A549 (cell line): ENCODE measurements at places on chromosomes 1 and 21.

- DNase-seq = peak; percentile 72
These were observed 11.7 kb upstream of the BNIPL start for GRCh38 chr1:151024540-151025146.

DNA sequence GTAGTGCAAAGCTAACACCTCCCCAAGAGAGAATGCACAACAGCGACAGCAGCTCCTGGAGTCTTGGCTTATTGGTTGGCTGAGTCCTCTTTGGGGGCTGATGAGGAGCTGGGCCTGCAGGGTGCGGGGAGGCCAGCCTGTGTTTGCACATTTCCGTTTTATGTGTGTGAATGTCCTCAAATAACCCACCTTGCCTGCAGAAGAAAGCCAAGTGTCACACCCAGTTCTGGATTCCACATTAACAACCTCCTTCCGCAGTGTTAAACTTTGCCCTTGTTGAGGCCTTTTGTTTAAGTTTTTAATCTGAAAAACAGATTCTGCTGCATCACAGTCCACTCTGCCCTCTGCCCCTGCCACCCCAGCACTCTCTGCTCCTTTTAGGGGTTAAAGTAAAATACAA lies 274.5 kb downstream of the TM2D1 start:
- DNase-seq = peak; percentile 92

- DNase-seq = no peak
These were observed 467.5 kb upstream of the CXADR start for GRCh38 chr21:17045214-17045853.

DNA sequence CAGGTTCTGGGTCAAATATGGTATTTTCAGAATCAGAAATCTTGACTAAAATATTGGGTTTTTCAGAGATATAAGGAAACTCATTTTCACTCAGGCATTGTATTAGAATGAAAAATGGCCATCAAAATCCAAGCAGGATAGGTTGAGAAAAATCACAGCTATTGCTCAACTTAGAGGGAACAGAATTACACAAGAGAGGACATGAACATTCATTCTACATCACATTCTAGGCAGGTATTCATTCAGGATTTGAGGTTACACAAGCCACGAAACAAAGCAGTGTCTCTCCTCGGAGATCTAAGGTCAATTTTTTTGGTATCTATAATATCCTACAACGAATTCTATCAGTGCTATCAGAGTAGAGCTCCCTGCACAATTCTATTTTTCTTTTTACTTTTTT lies 163.6 kb upstream of the HP1BP3 start:
- no peak for DNase-seq

- no peak for DNase-seq
These were observed 23.3 kb upstream of the RXRG start for GRCh38 chr1:165468253-165468652.

- no peak for DNase-seq
These were observed 349.1 kb downstream of the SETD4 start for GRCh38 chr21:35711213-35711612.

GRCh38 chr1:15946571-15947381 lies 29.1 kb downstream of the ZBTB17 start:
- DNase-seq = no peak

- no peak for DNase-seq
These were observed 33.2 kb downstream of the TRAF5 start for GRCh38 chr1:211359876-211360275.

DNA sequence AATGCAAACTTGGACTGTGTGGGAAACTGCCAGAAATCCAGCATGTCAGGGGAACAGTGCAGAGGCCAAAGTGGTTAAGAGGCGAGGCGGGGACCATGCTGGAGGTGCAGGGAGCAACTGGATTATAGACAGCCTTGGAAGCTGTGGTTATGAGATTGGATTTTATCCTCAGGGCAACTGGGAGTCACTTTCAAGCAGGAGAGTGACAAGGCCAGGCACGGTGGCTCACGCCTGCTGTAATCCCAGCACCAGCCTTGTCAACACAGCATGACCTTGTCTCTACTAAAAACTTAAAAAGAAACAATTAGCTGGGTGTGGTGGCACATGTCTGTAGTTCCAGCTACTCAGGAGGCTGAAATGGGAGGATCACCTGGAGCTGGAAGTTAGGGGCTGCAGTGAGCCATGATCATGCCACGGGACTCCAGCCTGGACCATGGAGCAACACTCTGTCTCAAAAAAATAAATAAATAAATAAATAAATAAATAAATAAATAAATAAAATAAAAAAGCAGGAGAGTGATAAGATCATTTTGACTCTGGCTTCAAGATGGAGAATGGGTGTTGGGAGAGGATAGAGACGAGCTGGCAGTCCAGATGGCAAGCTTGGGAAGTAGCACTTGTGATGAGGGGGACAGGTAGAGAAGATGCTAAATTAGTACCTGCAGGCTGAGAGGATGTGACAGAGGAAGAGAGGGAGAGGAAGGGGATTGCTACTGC lies 3.5 kb downstream of the HAPLN2 start:
- no peak for DNase-seq

DNA sequence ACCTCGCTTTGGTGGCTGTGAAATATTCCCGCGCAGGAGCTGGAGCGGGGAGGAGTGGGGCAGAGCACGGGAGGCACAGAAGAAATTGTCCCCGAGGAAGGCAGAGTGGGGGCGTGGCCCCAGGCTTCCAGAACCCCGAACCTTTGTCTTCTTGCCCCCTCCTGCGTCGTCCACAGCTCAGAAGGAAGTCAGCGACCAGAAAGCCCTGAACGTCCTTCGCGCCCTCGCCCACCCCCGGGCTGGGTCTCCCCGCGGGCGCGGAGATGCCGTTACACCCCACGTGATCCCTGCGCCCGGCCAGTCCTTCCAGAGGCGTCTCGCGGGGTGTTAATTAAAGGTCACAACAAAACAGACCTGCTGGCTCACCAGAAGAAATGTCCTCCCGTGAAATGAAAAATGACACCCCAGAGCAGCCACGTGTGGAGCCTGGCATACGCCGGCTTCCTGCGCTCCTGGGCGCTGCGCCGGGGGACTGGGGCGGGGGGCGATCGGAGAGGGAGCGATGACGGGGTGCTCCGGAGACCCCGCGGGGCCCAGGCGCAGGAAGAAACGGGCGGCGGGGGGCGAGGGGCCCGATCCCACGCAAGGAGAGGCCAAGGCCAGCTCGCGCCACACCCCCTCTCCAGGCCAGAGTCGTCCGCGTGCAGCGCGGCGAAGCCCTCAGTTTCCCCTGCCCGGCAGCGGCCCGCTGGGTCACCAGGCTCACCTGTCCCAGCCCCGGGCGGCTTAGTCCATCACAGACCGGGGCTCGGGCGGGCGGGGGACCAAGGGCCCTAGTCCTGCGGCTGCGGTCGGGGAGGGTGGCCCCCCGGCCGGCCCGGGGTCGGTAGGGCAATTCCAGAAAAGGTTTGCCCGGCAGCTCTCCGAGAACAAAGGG lies 995 bp upstream of the KIF26B start:
- DNase-seq = peak; percentile 46

DNA sequence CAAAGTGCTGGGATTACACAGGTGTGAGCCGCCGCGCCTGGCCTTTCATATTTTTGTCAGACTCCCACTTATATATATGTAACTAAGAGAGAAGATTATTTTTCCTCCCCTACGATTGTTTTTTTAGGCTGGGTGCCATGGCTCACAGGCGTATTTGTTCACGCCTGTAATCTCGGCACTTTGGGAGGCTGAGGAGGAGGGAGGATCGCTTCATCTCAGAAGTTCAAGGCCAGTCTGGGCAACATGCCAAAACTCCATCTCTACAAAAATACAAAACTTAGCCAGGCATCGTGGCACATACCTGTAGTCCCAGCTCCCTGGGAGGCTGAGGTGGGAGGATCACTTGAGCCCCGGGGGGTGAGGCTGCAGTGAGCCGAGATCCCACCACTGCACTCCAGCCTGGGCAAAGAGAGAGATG lies 23.9 kb upstream of the ITLN2 start:
- DNase-seq = peak; percentile 44

GRCh38 chr1:8845104-8846097 lies 28.0 kb upstream of the RERE start:
- DNase-seq = no peak

DNA sequence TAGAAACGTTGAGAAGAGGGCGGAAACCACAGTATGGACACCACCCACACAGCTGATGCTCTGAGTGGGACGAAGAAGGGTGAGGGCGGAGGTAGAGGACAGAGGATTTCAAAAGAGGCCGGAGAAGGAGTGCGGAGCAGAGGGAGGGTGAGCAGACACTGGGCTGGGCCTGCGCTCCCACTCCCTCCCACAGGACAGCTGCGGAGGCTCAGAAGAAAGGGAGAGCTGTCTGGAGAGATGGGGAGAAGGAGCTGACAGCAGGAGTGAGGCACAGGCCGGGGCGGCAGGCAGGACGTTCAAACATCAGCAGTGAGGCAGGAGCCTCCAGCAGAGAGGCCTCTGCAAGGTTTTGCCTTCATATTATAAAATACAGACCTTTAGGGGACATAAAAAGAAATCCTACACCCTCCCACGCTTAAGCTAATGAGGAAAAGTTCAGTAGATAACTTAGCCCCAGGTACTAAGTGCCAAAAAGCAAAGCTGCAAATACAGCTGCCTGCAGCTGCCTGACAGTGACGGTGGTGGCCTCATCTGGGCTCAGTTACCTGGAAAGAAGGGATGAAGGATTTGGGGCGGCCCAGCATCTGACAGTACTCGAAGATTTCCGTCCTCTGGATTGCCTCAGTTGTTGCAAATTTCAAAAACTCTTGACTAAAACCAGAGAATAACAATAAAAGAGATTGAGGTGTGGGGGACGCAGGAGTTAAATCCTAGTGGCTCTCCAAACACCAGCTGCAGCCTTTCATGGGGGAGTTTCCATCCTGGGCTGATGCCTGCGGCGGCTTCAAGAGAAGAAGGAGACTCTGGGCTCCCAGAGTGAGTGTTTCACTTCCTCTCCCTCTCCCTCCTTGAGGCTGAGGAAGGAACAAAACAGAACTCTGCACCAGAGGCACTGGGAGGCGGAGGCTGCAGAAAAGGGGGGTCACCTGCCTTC lies 25.6 kb downstream of the SEC16B start:
- DNase-seq = no peak

- DNase-seq = no peak
These were observed 117.2 kb downstream of the SLC25A24 start for GRCh38 chr1:108082738-108083562.

GRCh38 chr1:37042506-37042905 lies 8.2 kb upstream of the GRIK3 start:
- no peak for DNase-seq

- no peak for DNase-seq
These were observed 462.1 kb downstream of the LMO4 start for GRCh38 chr1:87790756-87791155.

DNA sequence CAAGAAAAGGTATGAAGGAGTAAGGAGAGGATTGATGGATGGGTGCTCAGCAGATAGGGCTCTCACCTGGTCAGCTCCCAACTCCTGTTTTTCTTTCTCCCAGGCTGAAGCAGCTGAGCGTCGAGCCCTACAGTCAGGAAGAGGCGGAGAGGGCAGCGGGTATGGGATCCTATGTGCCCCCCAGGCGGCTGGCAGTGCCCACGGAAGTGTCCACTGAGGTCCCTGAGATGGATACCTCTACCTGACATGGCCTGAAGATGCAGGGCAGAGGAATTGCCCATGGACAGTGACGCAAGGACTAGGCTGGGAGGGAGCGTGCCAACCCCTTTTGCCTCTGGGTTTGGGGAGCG lies 739 bp downstream of the ZNF593 start:
- no peak for DNase-seq

DNA sequence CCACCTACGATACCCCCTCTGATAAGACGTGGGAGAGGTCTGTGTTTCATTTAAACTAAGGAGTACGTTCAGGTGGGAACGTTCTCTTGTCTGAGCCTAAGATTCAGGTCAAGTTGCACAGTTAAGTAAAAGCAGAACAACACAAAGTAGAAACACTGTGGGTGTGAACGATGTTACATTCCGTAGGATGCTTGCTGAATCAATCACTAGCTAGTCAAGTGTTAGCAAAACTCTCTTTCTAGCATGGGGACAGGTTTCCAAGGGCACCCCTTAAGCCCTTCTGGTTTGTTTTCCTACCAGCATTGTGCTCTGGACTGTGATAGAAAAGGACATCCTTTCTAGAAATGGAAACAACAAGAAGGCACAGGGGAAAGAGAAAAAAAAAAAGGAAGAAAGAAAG lies 13.3 kb downstream of the C1orf162 start:
- no peak for DNase-seq

- DNase-seq = no peak
These were observed 138.4 kb downstream of the ADSS2 start for GRCh38 chr1:244313346-244313745.
